Caki2 (cell line): ENCODE measurements at places on chromosomes 7 and 10. TPM values are rescaled to one million over a fixed set of nuclear protein-coding genes. Genes with fewer than 3 reads are reported as not detected.

The PPP1R17 gene
- not detected in 2 replicates for total RNA-seq

The DPYSL4 gene
- 0.14 TPM in 1 of 2 replicates, not detected in the other for total RNA-seq

The AKR1C4 gene
- not detected in 2 replicates for total RNA-seq

- DNase-seq = peak; percentile 94
Observed at GRCh38 chr10:74917481-74918077, 91.2 kb downstream of the KAT6B start.

DNA sequence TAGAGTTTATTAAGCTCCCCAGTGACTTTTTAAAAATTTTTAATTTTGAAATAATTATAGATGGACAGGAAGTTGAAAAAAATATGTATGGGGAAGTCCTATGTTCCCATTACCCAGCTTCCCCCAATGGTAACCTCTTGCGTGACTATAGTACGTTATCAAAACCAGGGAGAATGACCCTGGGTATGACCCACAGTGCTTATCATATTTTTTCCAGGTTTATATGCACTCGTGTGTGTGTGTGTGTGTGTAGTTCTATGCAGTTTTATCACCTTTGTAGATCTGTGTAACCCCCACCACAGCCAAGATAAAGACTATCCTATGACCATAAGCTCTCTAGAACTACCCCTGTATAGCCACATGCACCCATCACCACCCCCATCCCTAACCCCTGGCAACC, 72.8 kb downstream of the TBXAS1 start:
- no peak for DNase-seq

- no peak for DNase-seq
Observed at GRCh38 chr10:89158446-89158845, 48.7 kb downstream of the CH25H start.

- no peak for DNase-seq
Observed at GRCh38 chr10:33114451-33114952, 156.5 kb upstream of the ITGB1 start.

- DNase-seq = no peak
Observed at GRCh38 chr10:68957654-68958053, 1.7 kb downstream of the DDX21 start.

DNA sequence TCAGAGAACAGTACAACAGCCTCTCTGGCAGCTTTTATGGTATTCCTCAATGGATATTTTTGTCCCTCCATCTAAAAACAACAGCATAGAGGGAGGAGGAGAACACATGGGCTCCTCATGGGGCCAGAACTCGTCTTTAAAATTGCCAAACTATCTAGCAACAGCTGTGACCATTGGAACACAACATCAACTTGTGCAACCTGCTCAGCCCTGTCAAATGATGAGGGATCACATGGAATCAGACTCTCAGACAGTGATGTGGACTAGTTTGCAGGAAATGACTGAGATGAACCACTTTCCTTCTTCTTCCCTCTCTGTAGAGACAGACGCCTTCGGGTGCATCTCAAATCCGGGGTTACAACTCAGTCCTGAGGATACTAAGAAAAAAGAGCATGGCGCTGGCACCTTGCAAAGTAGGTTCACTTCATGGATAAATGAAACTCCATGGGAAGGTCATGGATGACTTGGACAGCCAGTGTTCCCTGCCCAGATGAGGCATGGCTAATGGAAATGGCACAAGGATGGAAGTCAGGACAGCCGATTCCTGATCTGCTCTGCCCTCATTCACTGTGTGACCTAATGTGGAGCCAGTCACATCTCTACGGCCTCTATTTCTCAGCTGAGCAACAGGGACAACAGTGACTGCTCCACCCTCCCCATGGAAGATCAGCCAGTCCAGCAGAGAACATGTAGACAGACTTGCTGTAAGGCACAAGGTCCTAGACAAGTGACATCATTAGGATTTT, 24.6 kb upstream of the DGKI start:
- DNase-seq = no peak

DNA sequence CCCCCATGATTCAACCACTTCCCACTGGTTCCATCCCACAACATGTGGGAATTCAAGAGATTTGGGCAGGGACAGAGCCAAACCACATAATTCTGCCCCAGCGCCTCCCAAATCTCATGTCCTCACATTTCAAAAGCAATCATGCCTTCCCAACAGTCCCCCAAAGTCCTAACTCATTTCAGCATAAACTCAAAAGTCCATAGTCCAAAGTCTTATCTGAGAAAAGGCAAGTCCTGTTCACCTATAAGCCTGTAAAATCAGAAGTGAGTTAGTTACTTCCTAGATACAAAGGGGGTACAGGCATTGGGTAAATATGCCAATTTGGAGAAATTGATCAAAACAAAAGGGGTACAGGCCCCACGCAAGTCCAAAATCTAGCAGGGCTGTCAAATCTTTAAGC, 272.9 kb downstream of the MAGI2 start:
- no peak for DNase-seq

- DNase-seq = no peak
Observed at GRCh38 chr10:5599613-5600520, 66.5 kb downstream of the ASB13 start.

- no peak for DNase-seq
Observed at GRCh38 chr7:51077316-51077986, 239.2 kb downstream of the COBL start.

DNA sequence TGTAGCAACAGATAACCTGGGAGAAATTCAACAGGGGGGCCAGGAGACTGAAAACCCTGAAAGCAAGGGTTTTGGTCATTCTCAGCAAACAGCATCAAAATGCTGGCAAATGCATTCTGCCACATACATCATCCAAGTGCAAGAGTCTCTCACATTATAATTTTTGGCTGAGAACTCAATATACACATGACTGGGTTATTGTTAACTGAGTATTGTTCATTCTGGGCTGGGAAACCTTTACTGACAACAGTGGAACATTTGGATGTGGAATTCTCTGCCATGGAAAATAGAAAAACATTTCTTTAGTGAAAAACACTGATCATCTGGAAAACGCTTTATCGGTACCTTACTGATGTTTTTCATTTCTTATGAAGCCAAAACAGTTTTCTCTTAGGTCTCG, 73.1 kb upstream of the MET start:
- DNase-seq = no peak

DNA sequence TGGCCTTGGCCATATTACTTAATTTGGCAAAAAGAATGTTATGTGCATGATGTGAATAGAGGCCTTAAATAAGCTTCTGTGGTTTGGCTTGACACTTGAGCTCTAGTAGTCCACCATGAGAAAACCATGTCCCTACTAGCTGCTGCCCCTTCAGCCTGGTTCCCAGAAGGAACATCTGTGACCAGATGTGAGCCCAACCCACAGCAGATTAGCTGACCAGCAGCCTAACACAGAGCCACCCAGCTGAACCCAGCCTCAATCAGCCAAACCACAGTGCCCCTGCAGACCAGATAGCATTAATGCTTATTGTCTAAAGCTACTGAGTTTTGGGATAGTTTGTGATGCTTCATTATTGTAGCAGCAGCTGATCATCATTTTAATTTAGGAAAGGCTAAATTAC, 16.6 kb downstream of the JAZF1 start:
- no peak for DNase-seq

DNA sequence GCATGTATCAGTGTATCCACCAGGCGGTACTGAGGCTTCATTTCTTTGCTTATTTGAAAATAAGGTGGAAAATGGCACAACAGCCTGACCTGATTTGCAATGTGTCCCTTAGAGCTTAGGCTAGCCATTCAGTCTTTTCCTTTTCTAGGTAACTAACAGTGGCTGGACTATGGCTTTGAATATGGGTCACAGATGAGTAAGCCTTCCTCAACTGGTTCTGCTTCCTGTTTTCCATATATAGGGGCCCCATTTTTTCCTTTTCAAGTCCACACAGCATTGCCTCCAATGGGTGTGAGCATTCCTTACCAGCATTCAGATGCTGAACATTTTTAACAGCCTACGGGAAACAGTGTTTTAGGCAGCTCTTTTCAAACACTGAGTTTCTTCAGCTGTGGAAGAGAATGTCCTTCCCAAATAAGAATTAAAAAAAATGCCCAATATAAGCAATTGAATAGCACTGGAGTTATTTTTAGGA, 3.9 kb upstream of the ITGB1 start:
- peak; percentile 79 for DNase-seq

DNA sequence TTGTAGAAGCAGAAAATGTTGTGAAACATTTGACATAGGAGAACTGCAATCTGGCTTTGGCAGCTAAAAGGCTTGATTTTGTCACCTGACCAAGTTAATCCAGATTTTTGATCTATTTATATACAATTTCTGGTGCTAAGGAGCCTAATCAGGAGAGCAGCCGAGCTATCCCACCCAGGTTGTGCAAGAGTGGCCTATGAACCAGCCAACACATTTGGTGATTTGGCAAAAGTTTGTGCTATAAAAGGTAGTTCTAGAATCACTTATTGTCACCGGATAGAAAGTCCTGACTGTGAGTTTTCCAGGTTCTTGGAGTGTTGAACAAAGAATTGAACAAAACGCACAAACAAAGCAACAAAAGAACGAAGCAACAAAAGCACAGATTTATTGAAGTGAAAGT, 1.4 kb upstream of the SPAM1 start:
- no peak for DNase-seq

DNA sequence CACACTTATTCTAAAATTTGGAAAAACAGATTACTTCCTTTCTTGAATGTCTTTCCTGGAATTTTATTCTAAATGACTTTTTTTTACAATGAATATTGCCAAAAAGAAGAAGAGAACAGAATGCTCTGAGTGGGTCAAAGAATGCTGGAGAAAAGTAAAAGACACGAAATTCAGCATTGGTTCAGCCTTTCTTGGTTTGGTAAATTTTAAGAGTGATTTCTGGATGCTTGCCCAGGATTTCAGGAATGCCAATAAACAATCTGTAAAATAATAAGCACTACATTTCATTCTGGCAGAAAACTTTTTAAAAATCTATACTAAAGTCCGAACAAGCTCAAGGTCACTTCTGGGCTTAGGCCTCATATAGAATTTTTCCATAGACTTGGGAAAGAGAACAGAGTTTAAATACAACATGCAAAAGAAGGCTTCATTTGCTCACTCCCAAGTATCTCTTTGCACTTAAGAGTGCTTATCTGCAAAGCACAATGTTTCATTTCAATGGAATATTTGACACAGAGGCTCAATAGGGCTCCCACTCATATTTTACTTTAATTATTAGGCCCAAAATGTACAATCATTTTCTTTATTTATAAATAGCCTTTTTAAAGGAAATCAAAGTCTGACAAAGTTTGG, 359.5 kb upstream of the ANKRD30A start:
- DNase-seq = no peak

DNA sequence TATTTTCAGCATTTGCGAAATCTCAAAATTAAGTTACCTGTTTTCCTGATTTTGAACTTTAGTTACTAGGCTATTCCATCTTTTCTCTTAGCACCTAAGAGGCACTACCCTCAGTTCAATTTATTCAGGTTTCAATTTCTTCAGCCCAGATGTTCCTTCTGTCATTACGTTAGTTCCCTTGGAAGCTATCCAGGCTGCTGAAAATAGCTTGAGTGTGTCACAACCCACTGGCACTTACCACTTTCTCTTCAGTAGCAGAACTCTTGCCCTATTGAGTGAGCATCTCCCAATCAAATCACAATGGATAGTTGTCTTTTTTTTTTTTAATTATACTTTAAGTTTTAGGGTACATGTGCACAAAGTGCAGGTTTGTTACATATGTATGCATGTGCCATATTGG, 332.7 kb upstream of the LRGUK start:
- no peak for DNase-seq

DNA sequence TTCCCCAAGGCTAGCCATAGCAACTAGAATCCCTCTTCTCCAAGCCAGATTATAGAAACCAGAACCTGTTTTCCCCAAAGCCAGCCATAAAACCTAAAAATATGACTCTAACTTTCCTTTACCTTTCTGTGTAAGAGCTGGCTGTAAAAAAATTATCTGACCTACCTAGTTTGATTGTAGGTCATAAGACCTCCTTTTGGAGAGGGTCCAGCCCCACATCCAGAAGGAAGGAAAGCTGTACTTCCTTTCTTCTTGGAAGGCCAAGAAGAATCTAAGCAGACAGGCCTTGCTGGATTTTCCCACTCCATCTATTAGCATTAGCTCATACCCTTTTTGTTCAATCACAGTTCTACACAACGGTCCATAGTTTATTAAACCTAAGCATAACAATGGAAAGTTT, 1006.3 kb downstream of the SORCS3 start:
- DNase-seq = no peak

DNA sequence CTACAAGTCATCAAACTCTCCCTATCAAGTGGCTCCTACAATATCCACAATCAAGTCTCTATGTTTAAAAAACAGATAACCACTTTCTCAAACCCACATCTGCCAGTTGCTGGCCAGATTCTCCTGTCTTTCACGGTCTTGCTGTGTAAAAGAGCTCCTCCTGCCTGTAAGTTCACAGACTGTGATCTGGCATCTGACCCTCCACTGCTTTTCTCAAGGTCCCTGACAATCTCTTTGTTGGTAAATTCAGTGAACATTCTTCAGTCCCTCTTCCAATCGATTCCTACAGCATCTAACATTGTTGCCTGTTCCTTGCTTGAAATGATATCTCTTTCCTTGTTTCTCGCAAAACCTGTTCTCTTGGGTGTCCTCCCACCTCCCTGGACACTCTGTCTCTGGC, 18.5 kb upstream of the LMOD2 start:
- DNase-seq = no peak

DNA sequence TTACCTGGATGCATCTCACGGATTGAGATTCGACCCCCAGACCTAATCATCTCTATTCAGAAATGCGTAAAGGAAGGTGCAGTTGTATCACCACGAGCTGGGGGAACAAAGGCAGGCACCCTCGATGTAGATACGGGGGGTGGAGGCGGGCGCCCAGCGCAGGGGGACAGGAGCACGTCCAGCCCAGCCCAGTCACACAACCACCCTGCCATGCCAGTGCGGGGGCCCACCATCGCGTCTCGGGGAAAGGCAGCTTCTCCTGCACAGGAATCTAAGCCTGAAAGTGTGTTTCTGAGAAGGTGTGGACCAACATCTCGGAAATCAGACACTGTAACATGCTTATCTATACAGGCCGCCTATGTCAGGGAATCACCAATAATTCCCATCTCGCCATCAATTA, 131.1 kb downstream of the DIP2C start:
- DNase-seq = no peak

DNA sequence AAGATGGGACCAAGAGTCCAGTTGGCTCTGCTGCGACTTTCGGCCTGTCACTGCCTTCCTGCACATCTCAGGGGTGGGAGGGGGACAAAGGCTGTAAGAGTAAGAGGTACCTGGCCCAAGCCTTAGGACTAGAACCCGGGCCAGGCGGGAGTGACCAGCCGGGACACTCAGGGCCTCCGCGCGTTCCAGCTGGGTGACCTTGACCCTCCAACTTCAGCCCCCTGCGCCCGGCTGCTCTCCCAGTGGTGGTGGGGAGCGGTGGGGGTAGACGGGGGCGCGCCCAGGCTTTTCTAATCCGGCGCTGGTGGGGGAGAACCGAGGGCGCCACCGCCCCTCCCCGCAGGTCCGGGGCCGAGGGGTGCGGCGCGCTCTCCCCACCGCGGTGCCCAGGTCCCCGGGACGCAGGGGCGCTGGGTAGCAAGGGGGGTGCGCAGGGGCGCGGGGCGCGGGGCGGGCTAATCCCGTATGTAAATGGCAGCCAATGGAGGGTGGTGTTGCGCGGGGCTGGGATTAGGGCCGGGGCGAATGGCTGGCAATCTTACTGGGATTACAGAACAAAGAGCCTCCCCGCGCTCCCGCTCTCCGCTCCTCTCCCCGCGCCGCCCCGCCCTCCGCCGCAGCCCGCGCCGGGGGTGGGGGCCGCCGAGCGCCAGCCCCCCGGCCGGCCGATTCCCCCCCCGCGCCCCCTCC, at the start of gene GTF2IRD1:
Gene GTF2IRD1 (plus strand): TSS at position 585 of the 690 bp plus-strand sequence. CDS start 54,175 bp downstream, outside the sequence.
- DNase-seq = peak; percentile 37

- peak; percentile 16 for DNase-seq
Observed at GRCh38 chr10:10677479-10677878, 340.2 kb upstream of the CELF2 start.
